ENCODE measurements at places on chromosomes 6 and 20.

GRCh38 chr6:16252686-16253299, 14.4 kb downstream of the GMPR start:
- DNase-seq: no peak

DNA sequence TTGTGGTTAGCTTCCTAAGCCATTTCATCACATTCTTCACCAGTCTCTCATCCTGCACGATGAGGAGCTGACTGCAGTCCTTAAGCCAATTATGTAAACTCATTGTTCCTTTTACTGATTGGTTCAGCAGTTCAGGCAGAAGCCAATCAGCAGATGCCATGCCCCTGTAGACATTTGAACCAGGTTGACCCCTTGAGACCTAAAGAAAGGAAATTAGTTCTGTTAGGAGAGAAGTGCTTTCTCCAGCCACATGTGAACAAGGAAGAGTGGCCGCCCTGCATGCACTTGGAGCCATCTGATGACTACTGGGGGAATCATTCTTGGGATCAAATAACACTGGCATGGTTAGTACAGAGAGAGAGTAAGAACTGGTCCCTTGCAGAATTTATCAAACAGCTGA, 535.2 kb upstream of the ID4 start:
- no peak for DNase-seq

GRCh38 chr6:25893778-25894177, 19.7 kb upstream of the SLC17A3 start:
- DNase-seq: no peak

GRCh38 chr6:39206250-39206721, 23.0 kb downstream of the KCNK5 start:
- DNase-seq: no peak

DNA sequence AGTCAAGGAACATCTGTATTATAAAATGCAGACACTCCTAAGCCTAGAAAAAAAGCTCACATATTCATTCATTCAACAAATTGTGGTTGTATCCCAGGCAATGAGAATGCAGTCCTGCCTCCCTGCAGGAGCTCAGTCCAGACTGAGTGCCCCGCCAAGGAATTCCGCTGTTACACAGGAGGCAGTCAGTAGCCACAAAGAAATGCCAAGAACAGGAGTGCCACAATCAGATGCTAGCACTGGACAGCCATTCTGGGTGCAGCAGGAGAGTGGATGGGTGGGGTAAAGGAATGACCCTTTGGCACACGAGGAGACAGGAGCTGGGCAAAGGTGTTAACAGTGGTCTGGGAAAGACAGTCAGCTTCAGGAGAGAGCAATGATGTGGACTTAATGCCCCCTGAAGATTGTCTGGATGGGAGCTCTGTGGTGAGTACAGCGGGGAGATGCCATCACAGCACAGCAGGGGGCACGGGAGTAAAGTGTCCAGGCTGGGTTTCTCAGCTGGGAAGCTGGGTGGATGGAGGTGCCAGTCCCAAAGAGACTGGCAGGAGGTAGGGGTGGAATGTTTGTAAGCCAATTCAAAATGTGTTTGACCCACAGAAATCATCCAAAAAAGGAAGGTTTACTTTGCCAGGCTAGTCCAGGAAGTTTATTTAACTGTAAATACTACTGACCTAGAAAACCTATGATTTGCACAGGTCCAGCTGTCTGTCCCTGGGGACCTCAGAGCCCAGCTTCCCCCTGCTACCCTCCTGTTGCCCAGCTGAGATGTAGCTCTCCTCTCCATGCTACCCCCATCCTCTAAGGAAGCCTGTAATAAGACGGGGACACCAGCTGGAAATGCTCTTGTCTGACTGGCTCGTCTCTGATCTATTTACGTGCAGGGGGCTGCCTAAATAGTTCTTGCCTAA, 84.1 kb downstream of the SLC23A2 start:
- no peak for DNase-seq

GRCh38 chr6:17965397-17965796, 22.0 kb downstream of the KIF13A start:
- no peak for DNase-seq

- DNase-seq: no peak
Observed at GRCh38 chr20:20396794-20397193, 28.9 kb downstream of the INSM1 start.
